Activated B cell treated with CpG ODN at 0.5 μM for 24 hours (primary cell): ENCODE measurements at places on chromosomes 1 and 21.

DNA sequence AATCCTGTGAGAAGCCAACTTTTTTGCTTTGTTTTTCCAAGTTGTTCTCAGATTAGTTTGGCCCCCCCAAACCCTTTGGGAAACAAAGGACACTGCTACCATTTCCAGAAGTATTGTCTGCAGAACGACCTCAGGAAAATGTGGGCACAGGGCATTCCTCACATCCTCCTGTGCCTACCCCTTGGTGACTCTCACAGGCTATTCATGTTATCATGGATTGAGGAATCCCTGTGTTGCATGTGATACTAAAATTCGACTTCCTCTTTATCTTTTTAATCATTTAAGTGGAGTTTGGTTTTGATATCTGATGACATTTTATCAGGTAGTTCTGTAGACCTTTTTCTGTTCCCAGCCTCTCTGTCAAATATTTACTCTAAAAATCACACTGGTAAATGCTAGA is 184.5 kb downstream of the FASLG start:
- DNase-seq = no peak

GRCh38 chr1:209107535-209107934 is 476.0 kb upstream of the CAMK1G start:
- DNase-seq = no peak

DNA sequence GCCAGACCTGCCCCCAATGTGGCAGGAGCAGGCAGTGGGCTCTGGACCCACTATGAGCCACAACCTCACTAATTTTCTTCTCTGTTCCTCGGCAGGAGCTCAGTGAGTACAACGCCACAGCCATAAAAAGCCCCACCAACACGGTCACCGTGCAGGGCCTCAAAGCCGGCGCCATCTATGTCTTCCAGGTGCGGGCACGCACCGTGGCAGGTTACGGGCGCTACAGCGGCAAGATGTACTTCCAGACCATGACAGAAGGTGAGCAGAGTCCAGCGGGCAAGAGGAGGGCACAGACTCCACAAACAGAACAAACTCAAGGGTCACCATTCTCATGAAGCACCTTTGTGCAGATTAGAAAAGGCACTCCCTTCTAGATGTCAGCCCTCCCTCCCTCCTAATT is 79.9 kb downstream of the LACTBL1 start:
- DNase-seq = no peak

GRCh38 chr21:16307256-16307655 is 577.5 kb downstream of the USP25 start:
- DNase-seq = no peak

GRCh38 chr1:193283016-193283415 is 96.6 kb upstream of the B3GALT2 start:
- no peak for DNase-seq

DNA sequence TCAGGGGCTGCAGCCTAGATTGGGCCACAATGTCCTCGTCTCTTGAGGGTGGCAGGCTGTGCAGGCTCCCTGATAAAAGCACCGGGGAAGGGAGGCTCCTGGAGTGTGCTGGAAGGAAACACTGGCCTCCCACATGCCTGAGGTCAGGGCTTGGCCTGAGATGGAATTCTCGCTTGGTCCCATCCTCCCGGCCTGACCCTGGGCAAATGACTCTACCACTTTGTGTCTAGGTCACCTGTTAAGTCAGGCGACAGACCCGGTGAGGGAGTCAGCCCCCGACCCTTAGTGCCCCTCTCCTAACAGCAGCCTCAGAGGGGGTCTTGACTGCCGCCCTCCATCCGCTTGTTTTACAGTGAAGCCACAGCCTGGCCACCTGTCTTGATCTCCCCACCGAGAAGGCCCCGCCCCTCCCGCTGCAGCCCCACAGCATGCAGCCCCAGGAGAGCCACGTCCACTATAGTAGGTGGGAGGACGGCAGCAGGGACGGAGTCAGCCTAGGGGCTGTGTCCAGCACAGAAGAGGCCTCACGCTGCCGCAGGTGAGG is 2.5 kb downstream of the SMIM1 start:
- no peak for DNase-seq

- DNase-seq = no peak
Observed at GRCh38 chr1:247415423-247416361, at the start of gene NLRP3. TSS of gene NLRP3 (plus strand) at chr1:247416173. CDS start at chr1:247418801, 2,628 bp downstream.

DNA sequence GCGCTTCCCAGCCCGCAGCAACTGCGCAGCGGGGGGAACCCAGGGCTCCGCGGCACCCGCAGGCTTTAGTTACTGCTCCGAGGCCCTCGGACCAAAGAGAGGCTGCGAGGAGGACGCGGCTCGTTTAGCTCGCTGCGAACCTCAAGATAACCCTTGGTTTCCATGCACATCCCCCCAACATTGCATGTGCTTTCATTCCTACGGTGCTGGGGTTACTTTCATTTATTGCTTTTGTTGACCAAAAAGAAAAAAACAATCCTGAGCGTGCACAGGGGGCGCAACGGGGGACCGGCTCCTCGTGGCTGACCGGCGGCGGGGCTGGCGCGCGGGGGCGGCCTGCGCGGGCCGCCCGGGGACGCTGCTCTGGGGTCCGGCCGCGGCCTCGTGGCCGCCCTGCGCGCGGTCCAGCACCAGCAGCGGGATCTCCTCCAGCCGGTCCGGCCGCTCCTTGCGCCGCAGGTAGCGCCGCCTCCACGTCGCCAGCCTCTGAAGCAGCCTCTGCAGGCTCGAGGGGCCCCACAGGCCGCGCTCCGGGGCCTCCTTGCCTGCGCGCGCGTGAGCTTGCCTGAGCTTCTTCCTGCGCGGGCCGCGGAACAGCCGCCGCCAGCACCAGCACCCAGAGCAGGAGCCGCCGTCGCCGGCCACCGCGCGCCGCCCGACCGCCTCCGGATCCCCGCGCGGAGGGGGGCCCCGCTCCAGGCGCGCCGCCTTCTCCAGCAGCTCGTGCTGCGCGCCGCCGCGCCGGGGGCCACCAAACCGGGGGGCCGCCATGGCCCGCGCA is 77.4 kb downstream of the DESI2 start:
- peak; percentile 48 for DNase-seq

DNA sequence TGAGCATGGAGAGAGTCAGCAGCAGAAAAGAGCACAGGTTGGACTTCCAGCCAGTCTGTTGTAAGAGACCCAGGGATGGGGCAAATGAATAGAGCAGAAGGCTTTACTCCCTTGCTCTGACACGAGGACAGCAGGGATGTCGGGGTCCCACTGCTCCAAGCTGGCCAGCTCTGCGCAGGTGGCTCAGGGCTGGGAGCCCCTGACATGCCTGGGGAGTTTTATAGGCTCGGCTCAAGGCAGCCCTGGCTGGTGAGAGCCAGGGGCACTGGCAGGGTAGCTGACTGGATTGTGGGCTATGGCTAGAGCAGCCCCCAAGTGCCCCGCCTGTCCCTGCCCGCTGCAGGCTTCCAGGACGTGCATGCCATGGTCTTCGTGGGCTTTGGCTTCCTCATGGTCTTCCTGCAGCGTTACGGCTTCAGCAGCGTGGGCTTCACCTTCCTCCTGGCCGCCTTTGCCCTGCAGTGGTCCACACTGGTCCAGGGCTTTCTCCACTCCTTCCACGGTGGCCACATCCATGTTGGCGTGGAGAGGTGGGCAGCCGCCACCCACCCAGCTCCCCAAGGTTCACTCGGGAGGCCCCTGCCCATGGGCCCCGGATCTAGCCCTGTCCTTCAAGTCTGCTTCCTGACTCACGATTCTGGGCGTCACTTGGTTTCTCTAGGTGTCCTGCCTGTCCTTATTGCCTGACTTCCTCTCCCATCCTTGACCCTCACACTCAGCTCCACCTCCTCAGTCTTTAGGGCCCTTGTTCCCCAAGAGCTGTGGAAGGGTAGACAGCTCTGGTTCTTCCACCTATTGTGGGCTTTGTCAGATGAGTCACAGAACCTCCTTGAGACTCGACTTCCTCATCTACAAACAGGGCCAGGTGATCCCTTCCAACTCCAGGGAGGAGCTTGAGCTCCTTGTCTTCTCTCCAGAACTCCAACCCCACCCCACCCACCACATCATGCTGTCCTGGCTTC is 8.2 kb downstream of the RHBG start:
- DNase-seq = no peak

- DNase-seq = no peak
Observed at GRCh38 chr1:30942326-30942963, 33.9 kb upstream of the SDC3 start.

DNA sequence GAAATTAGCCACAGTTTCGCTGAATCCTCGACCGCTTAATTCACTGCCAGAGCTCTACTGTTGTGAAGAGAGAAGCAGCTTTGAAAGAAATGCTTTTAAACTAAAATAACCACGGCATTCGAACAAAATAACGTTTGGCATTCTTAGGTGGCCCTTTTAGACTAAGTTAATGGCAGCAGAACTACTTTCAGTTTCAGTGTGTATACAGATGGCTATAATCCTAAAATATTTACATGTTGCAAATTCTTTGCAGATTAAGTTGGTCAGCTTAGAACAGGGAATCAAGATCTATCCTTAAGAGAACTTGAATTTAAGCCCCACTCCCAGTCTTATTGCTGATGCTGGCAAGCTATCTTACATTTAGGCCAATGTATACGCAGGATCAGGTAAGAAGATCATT is 62.7 kb downstream of the ADSS2 start:
- no peak for DNase-seq

DNA sequence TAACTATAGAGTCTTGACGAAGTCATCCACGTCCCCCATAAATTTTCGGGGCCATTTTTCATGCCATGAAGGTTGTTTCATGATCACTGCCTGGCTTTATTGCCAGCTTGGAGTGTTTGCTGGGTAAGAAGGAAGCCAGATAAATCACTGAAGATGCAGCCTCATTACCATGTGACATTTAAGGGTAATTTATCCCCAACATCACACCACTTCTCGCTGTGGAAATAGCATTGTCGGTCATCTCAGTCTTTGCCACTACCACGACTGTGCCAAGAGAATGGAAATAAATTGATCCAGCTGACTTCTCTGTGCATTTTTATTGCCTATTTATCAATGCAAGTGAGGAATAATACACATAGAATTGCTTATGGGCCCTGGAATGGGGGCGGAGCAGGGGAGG is 617.9 kb downstream of the AJAP1 start:
- DNase-seq = no peak

DNA sequence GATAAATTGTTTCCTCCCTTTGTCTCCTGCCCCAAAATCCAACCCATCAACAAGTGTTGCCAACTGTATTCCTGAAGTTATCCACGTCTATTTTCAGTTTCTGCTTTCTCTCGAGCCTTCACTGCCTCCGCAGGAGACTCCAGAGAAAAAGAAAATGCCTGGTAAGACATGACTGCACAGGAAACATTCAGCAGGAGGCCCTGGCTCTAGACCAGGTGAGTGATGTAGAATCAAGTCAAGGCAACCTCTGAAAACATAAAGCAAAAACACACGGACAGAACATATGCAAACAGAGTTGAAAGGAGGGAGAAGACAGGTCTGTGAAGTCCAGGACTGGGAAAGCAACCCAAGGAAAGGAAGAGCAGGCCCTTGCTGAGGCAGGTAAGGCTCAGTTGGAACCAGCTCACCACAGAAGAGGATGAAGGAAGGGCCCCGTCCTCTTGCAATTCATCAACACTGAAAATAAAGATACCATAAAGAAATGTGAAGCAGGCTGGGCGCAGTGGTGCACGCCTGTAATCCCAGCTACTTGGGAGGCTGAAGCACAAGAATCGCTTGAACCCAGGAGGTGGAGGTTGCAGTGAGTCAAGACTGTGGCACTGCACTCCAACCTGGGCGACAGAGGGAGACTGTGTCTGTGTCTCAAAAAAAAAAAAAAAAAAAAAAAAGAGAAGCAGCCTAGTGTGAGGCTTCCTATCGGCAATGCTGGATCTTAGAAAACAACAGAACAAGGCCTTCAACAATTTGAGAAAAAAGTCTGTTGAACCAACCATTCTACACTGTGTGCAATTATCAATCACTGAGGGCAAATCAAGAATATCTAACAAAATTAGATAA is 8.8 kb downstream of the NOL9 start:
- no peak for DNase-seq

GRCh38 chr1:89546082-89546889 is 21.7 kb downstream of the LRRC8B start:
- DNase-seq = no peak

DNA sequence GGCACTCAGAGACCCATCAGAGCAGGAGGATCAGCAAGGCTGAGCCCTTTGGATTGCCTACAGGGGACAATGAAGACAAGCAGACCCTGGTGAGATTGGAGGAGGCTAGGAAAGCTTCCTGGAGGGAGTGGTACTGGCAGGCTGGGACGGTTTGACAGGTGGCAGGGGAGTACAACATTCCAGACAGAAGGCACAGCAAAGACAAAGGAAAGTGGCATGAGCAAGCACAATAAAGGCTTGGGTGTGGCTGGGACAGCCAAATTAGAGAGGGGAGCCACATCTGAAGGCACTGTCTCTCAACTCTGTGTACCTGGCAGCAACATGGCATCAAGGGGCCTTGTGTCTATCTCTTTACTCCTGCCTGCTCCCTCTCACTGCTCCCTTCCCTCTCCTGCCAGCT is 38.2 kb downstream of the DMAP1 start:
- DNase-seq = no peak

DNA sequence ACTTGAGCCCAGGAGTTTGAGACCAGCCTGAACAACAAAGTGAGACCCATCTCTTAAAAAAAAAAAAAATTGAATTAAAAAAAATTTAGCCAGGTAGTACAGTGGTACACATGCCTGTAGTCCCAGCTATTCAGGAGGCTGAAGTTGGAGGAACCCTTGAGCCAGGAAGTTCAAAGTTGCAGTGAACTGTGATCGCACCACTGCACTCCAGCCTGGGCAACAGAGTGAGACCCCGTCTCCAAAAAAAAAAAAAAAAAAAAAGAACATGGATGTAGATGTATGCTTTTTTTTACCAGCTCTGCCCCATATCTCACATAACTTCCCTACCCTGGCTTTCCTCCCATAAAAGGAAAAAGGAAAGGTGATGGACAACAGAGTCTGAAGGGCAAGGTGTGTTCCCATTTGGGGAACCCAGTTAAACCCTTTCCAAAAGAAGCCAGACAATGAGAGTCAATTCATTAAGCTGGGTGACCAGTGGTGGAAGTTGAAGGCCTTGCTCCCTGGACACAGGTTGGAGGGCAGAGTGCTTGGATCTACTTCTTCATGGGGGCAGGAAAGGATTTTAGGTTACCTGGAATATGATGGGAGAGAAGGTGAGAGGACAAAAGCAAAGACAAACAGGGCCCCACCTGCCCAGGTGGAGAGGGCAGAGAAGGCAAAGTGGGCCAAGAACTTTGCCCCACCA is 2.9 kb downstream of the KRTCAP2 start:
- no peak for DNase-seq

GRCh38 chr1:184170719-184171118 is 119.2 kb downstream of the TSEN15 start:
- no peak for DNase-seq

- no peak for DNase-seq
Observed at GRCh38 chr1:170518965-170519364, 13.0 kb upstream of the GORAB start.
